ENCODE measurements at places on chromosomes 6 and 20.
A peak's percentile ranks its signal among the peaks of the same experiment; 100 is the strongest.

- DNase-seq: no peak
These were observed 201.1 kb downstream of the ZFAND3 start for GRCh38 chr6:38020593-38020992.

GRCh38 chr6:306641-307061 is 14.4 kb downstream of the DUSP22 start:
- DNase-seq: no peak

- no peak for DNase-seq
These were observed 20.6 kb downstream of the MYH7B start for GRCh38 chr20:34976286-34976685.

DNA sequence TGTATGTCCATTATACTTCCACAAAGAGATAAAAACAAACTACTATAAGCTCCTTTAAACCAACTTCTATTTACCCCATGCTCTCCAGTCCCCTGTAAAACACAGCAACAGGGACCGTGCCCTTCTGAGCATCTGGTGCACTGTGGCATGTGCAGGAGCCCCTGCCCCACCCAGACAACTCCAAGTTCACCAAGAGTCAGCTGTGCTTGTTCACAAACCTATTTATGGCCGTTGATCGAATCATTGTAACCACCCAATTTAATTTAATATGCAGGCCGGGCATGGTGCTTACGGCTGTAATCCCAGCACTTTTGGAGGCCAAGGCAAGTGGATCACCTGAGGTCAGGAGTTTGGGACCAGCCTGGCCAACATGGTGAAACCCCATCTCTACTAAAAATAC is 13.7 kb upstream of the BLCAP start:
- DNase-seq: no peak

- DNase-seq: no peak
These were observed 26.4 kb downstream of the GMPR start for GRCh38 chr6:16264785-16265184.

GRCh38 chr6:111564482-111564945 is 41.2 kb downstream of the TRAF3IP2 start:
- no peak for DNase-seq

GRCh38 chr6:26053992-26054780 is 33.0 kb upstream of the HFE start:
- no peak for DNase-seq

GRCh38 chr20:9482180-9482579 is 32.2 kb upstream of the LAMP5 start:
- no peak for DNase-seq

- no peak for DNase-seq
These were observed 224 bp downstream of the MPC1 start for GRCh38 chr6:166382500-166382932.

- DNase-seq: no peak
These were observed 70.5 kb downstream of the SNAP25 start for GRCh38 chr20:10288954-10289646.

DNA sequence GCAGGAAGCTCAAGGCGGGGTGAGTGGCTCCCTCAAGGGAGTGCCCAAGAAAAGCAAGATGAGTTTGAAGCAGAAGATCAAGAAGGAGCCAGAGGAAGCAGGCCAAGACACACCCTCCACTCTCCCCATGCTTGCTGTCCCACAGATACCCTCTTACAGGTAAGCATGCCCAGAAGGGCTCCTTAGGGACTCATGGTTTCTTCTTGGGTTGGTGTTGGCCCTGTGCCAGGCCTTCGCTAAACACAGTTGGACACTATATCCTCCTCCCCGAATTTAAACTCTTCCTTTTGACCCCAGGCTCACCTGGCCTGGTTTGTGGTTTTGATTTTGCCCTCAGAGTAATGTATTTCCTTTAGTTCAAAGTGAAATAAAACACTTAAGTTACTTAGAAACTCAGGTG is 5.1 kb downstream of the BRPF3 start:
- no peak for DNase-seq

DNA sequence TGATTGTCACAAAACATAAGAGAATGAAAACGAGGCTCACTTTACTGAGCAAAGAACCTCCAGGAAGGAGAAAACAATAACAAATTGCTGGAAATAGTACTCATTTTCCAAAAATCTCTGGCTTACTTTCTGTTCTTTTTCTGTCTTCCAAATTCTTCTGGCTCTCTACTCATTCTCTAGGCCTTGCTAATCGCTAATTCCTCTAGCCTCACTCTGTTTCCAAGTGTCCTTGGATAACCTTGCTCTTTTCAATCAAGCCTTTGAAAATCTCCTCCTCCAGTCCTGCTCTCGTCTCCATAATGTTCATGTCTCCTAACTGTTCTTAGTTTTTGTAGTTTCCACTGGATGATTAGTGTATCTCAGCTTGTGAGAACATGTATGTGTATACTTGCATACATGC is 96.2 kb upstream of the MAP7 start:
- DNase-seq: no peak

DNA sequence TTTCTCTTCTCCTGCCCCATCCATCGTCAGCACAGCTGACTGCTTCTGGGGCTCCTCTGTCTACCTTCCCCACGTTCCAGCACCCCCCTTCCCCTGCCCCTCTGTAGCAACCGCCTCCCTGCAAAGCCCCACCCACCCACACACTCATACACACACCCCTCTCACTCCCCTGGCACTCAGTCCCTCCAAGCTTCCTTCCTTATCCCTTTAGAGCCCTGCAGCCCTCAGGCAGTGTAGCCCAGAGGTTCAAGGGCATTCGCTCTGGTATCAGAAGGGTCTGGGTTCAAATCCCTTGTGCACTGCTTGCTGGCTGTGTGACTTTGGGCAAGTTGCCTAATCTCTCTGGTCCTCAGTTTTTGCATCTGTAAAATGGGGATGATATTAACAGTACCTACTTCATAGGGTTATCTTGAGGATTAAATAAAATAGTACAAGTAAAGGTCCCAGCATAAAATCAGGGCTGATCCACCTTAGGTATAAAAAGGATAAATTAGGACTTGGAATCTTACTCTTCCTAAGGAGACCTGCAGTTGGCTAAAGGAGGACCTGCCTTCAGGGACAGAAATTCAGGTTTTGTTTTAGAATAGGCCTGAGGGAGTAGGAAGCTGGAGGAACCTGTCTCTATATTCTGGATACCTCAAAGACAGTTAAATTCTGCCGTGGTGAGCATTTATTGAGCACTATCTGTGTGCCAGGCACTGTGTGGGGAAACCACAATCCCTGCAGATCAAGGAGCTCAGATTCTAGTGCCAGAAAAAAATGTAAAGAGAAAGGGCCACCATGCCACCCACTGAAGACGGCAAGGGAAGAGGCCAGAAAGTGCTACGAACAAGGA is 94.1 kb downstream of the SNX5 start:
- DNase-seq: no peak

DNA sequence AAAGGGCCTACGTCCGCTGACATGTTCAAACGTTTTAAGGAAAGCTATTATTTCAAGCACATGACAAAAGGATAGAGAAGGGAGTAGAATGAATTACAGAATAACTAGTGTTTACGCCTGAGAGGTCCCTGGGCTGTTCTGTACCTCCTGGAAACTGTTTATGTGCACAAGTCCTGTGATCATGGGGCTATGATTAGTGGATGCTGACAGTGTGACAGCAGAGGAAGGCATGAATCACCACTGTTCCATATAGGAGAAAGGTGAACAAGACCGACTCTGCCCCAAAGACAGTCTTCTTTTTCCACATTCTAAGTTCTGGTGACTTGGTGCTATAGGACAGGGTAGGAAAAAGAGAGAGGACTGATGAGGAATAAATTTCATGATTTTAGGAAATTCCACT is 249.2 kb upstream of the PRDM1 start:
- DNase-seq: no peak

- peak; percentile 23 for DNase-seq
These were observed 136.3 kb downstream of the LY86 start for GRCh38 chr6:6724539-6725467.

DNA sequence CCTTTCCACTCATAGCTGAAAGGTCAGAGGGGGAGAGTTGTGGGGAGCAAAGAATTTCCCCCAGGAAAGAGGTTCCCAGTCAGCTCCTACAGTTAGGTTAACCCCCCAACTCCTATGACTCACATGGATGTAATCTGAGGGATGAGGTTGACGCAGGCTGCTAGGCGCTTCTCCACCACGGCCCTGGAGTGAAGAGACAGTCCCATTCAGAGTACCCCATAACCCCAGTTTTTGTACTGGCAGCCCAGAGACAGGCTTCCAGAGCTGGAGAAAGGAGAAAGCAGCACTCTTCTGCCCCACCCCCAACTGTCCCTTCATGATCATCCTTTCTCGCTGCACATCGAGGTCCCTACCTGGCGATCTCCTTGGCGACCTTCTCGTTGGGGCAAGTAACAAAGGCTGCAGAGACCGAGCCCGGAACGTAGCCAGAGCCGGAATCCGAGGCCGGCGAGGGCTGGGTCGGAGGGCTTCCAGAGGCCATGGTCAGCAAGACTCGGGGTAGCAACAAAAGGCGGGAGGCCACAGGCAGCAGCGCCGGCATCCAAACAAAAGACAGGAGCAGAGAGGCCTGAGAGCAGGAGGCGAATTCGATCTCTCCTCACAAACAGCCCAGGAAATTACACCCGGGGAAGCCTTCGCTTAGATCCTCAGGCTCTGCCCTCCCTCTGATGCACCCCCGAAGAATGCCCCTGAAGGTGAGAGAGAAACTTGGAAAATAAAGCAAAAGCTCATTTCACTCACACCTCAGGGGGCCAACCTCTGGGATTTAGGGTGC is 592 bp downstream of the CUTA start:
- DNase-seq: no peak

GRCh38 chr20:63624486-63624885 is 2.4 kb downstream of the GMEB2 start:
- DNase-seq: no peak

DNA sequence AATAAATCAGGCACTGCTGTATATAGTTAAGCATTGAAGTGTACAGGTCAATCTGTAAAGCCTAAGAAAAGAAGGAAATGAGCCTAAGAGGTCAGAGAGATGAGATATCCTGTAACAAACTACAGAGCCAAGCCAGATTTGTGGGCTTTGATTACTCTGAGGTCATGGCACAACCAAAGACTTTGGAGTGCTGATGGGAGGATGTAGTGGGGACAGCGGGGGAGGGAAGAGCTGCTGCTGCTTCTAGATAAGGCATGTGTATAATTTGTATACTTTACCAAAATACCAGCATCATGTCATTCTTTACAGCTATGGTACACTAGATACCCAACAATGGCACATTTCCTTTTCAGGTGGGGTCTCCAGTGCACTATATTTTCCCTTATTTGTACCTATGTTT is 102.5 kb downstream of the OGFRL1 start:
- no peak for DNase-seq

DNA sequence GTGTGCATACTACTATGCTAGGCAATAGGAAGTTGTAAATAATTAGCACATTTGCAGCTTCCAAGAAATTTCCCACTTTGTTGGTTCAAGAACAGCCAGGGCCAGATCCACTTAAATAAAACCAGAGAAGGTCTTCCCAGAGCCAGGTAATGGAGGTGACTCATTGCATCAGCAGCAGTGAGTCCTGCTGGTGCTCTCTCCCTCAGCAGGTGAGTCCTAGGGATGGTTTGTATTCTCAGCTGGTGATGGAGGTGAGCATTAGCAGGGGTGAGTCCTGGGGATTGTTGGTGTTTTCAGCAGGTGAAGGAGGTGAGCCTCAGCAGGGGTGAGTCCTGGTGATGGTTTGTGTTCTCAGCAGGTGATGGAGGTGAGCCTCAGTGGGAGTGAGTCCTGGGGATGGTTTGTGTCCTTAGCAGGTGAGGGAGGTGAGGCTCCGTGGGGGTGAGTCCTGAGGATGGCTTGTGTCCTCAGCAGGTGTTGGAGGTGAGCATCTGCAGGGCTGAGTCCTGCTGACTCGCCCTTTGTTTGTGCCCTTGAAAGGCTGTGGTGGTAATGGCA is 232.8 kb upstream of the EXOC2 start:
- DNase-seq: no peak

GRCh38 chr6:48817333-48818051 is 645.6 kb downstream of the MMUT start:
- DNase-seq: no peak

DNA sequence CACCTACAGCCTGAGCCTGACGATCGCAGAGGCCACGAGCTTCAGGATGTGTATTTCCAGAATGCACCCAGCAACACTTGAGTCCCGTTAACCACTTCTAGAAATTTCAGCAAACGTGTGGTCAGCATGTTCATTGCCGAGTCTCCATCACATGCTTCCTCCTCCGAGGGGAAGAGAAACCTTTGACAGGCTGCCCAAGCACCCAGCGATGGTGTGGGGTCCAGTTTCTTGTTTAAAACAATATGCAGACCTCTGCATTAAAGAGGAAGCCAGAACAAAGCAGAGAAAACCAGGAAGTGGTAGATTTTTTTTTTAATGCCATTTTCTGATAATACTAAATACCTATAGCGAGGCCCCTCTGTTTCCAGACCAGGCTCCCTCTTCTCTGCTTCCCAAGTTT is 71.9 kb downstream of the GNAS-AS1 start:
- no peak for DNase-seq

DNA sequence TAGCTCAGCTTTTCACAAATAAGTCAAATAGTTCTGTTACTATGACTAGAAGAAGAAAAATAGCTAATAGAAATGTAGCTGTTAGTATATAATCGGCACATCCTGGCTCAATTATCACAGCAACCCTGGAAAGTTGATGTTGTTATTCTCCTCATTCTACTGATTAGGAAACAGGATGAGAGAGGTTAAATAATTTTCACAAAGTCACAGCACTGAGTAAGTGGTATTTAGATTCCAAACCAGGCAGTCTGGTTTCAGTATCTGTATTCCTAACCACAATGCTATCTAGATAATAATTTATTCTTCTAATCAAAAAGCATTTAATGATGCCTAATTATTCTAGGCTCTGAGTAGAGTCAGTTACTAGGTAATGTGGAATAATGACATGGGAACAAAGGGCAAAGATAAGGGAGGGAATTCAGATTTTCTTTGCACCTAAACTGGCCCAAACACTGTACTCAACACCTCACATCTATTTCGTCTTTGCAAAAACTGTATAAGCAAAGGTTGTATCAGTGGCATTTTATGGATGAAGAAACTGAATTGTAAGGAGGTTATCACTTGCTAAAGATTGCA is 51.3 kb downstream of the PDE7B start:
- DNase-seq: no peak

DNA sequence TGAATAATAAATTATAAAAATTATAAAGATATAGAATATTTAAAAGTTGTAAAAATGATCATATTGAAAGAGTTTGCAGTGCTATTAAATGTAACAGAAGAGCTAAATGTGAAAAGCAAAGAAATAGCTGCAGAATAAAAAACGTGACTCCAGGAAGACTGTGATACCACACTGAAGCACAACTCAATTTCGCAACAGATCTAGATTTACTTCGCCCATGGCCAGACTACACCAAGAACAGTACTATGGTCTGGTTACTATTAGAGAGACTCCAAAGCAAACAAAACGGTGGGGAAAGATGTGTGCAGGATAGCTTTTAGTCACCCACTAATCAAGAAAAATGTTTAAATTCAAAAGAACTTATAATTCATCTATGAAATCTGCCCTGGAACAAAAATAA is 1.9 kb downstream of the CHD6 start:
- no peak for DNase-seq

- DNase-seq: no peak
These were observed 404.0 kb downstream of the BTBD3 start for GRCh38 chr20:12321736-12322135.

DNA sequence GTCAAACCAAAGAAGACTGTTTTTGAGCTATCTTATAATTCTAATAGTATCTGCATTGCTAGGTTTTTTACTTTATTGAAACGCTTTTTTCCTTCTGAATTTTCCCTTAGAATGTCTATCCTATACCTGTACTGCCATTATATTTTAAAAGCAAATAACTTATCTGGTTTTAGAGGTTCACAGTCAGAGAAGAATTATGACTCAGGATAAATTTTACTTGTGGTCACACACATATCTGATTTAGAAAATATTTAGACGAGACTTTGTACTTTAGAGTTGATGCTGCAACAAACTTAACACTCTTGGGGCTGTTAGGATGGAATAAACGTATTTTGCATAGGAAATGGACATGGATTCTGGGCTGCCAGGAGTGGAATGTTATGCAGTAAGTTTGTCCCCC is 33.0 kb downstream of the LMBRD1 start:
- no peak for DNase-seq

Data from stimulated activated CD4-positive, alpha-beta T cell treated with anti-CD3 and anti-CD28 coated beads, Interleukin-12 subunit alpha, Interleukin-12 subunit beta, amount 100 ng/mL, for 24 hours (primary cell).